Central memory CD4-positive, alpha-beta T cell (primary cell): ENCODE measurements at places on chromosomes 12 and 14.

- no peak for DNase-seq
These were observed 73.8 kb upstream of the DACT1 start for GRCh38 chr14:58563978-58564377.

GRCh38 chr12:114911196-114911595, 227.2 kb upstream of the TBX3 start:
- no peak for DNase-seq

DNA sequence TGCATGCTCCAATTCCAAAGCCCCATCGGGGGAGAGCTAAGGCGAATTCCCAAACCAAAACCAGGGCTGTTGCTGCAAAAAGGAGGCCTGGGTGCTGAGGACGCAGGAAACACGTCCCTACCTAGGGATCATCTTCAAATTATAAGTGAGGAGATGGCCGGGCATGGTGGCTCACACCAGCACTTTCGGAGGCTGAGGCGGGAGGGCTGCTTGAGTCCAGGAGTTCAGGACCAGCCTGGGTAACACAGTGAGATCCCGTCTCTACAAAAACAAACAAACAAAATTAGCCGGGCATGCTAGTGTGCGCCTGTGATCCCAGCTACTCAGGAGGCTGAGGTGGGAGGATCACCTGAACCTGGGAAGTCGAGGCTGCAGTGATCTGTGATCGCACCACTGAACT, 143.2 kb downstream of the CALM1 start:
- DNase-seq: no peak

DNA sequence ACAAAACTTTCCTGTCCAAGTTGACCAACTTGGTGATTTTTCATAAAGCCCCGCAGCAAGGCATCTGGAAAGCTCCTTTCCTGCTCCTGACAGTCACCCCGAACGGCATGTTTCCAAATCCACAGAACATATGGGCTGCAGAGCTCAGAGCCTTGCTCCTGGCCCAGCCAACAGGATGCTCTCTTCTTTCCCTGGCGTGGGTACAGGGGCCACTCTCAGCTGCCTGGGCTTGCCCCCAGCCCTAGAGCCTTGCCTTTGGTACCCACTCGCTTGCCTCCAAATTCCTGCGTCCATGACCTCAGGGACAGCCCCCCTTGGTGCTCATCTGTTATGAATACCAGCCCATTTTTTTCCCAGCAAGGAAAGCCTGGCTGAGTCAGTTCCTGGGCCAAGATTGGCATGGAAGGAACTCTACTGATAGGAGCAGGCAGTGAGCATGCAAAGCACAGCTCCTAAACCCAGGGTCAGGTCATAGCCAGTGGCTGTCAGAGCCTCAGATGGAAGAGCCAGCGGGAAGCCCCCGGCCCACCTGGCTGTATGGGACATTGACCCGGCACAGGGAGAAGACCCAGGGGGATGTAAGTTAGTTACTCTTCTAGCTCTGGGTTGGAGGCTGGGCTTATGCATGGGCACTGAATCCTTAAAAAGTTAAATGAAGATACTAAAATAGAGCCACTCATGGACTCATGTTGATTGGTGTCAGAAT, 105.3 kb upstream of the RTL1 start:
- no peak for DNase-seq

DNA sequence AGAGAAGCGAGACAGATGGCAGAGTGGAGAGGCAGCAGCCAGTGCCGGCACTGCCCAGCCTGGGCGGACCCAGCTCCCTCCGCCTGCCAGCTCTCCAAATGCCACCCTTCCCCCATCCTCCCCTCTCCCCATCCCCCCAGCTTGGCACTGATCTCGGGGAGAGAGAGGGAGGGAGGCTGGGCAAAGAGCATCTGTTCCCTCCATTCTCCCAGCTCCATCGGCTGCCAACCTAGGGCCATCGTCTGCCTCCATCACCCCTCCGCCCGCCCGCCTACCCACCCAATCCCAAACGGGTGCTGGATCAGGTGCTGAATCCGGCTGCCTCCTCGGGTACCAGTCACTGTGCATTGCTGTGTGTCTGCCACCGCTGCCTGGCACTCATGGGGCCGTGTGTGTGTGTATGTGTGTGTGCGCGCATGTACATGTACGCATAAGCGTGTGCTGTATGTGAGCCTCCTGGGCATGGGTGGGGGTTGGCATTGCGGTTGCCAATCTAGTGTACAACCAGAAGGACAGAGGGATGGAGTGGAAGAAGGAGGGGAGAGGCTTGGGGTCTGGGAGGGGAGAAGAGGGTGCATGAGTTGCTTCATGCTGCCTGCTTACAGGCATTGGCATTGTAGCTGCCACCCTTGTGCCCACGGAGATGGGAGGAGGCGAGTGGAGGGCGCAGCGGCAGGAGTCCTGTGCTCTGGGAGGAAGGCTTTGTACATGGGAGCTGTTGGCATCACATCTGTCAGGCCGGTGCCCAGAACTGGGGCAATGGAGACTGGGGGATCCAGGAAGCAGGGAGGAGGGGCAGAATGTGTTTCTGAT, 38.4 kb downstream of the ZFHX2 start:
- no peak for DNase-seq

DNA sequence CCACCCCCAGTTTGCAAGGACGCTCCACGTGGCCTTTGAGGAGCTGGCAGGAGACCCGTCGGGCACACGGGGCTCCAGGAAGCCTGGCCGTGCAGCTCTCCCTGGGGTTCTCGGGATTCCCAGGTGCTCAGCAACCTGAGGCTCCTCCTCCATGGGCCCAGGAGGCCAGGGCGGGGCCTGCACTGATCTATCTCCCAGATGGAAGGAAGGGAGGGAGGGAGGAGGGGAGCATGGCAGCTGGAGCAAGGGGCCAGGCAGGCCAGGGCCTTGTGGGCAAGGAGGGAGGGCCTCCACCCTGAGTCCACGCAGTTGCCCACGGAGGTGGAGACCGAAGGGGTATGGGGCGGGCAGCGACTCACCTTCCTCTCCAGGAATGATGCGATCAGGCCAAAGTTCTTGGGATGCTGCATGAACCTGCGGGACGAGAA, 127.3 kb downstream of the RFLNA start:
- no peak for DNase-seq

GRCh38 chr14:71932229-71932981, at the start of gene RGS6:
TSS of gene RGS6 (plus strand) at chr14:71932429.
- no peak for DNase-seq

DNA sequence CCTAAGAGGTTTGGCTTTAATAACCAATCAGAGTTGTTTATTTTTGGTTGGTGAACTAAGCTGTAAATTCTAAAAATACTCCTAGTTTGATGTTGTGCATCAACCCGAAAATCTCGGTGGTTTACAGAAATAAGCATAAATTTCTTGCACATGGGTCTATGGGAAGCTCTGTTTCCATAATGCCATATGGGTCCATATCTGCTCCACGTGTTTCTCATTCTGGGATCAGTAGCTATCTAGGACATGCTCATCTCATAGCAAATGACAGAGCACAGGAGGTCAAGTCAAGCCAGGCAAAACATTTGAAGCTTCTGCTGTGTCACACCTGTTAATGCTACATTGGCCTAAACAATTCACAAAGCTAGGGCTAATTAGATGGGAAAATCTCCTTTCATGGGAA, 23.1 kb downstream of the NUP37 start:
- no peak for DNase-seq

DNA sequence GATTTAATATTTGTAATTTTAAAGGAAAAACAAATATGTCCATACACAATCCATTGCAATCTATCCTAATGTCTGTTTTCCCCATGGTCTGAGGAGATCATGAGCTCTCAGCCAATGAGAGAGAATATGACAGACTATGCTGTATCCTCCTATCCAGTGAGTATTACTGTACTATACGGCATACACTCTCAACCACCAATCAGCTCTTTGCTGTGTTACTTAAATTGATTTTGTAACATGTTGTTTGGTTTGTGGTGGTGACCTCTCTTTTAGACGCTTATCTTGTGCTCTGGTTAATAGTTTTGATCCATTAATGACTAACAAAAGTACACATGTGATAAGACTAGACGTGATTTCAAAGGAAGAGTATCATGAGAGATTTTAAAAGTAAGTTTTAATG, 231.5 kb upstream of the FOXN3 start:
- DNase-seq: no peak

GRCh38 chr12:78115889-78116288, 285.2 kb downstream of the NAV3 start:
- DNase-seq: no peak

GRCh38 chr12:46370792-46371717, 1.5 kb downstream of the SLC38A2 start:
- DNase-seq: peak; percentile 94

DNA sequence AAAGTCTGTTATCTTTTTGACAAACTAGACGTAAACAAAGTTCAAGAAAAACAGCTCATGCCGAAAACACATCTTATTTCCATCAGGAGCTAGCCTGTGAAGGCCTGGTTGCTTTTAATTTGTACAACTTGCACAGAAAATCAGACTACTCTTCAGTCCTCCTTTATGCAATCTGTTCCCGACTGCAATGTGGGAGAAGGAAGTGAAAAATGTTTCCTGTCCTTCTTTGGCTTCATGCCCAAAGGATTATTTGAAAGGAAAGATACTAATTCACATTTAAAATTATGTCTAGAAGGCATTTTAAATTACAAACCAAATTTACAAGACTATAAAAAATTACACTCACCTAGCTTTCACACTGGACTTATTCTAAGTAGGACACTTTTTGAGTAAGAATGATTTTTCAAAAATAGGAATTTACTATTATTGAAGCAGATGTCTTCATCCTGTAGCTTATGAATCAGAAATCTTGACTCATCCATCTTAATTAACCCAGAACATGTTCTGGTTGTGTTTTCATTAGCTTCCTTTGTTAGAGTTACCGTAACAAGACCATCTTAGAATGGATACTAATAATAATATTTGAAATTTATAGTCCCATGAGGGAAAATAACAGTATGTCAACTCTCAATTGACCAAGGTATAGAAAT, 272.6 kb downstream of the PRKD1 start:
- DNase-seq: no peak

DNA sequence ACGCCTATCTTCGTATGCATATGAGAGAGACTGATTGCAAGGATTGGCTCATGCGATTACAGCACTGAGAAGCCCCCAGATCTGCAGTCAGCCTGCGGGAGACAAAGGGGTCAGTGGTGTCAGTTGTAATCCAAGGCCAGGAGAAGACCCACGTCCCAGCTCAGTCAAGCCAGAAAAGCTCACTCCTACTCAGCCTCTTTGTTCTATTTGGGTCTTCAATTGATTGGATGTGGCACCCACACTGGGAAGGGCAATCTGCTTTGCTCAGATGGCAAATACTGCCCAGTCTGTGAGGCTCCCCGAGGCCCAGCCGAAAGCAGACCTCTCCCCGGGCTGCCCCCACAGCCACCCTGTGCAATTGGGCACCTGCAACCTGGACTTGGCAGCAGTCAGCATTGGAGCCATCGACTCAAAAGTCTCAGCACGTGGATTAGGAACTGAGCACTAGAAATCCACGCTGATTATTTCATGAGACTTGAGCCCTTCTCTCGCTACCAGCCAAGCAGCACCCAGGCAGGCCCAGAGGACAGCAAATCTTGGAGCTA, 39.6 kb upstream of the TMEM179 start:
- no peak for DNase-seq

DNA sequence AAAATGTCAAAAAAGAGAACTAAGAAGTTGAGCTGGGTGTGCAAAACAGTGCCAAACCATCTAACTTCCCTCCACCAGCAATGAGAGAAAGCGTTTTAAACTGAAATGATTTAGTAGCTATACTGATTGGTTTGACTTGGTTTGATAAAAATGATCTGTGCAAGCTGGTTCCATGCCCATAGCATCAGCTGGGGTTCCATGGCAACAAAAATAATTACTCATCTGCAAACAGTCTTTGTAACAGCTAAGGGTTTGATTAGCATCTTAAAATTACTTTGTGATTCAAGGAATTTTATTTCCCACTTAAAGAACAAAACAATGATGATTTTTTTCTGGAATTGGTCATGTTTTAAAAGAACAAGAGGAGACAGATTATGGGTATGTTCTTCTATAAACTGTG, 15.0 kb upstream of the BICD1 start:
- DNase-seq: no peak

DNA sequence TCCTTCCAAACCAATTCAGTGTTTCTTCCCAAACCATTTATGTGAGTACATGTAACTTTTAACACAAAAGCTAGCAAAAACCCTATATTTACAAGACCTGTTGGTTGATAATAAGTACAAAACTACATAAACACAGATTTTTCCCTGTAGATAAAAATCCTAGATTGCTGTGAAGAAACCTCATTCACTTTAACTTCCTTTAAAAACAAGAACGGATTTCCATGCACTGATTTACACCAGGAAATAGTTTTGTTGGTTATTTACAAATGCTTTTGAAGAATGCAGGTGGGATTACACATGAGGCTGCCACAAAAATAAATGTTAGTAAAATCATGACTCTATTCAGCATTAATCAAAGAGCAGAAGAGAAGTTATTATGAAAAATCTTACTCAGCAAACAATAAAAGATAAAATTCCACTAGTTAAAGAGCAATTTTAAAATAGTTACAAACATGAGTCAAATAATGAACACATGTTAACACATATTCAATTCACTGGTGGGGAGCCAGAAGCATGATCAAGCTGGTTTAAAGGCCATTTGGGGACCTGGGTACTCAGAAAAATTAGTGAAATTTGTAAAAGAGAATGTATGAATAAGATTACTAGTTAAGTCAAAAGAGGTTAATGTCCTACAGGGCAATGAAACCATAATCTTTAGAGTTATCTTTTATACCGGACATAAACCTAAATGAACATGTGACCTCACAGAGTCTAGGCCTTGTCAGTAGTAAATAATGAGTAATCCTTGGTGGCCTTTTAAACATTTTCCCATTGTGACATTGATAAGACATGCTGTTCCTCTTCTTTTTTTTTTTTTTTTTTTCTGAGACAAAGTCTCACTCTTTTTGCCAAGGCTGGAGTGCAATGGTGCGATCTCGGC, 79.9 kb downstream of the PHLDA1 start:
- DNase-seq: no peak

GRCh38 chr12:95277139-95277538, 59.5 kb downstream of the VEZT start:
- DNase-seq: no peak

- DNase-seq: no peak
These were observed 246.1 kb downstream of the DPF3 start for GRCh38 chr14:72647782-72648181.

- peak; percentile 71 for DNase-seq
These were observed 506 bp downstream of the CRY1 start for GRCh38 chr12:107092669-107093416.

- no peak for DNase-seq
These were observed 285.8 kb downstream of the NRXN3 start for GRCh38 chr14:78455896-78456435.

DNA sequence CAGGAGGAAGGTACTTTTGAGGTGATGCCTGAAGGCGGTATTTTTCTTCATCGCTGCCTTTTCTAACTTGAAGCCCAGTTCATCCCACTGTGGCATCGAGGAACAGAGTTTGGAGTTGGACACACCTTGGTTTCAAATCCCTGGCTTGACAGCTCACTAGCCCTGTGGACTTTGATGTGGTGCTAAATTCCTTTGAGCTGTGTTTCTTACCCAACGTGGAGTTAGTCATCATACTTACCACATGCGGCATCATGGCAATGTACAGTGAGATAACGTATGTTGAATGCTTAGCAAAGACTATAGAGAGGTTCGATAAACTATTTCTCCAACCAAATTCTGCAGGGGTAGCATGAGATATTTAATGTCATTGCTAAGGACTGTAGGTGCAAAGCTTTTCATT, 3.4 kb downstream of the PLEKHG3 start:
- peak; percentile 44 for DNase-seq

GRCh38 chr14:94923786-94924185, 153.9 kb upstream of the GSC start:
- no peak for DNase-seq
